ENCODE measurements at places on chromosomes 4 and X.

- ATAC-seq, result no peak
Observed at GRCh38 chr4:102560571-102561341, 59.6 kb downstream of the NFKB1 start.

DNA sequence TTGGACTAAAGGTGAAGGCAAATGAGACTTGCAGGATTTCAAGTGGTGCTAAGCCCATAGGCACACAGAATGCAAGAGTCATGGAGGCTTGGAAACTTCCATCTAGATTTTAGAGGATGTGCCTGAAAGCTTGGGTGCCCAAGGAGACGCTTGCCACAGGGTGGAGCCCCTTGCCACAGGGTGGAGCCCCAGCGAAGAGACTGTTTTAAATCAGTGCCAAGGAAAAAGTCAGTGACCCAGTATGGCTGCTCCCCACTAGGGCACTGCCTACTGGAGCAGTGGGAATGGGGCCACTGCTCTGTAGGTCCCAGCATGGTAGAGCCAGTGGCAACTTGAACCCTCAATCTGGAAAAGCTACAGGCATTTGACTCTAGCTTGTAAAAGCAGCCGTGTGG is 794.2 kb upstream of the LCORL start:
- no peak for ATAC-seq

GRCh38 chrX:119186763-119187162 is 49.3 kb upstream of the PGRMC1 start:
- no peak for ATAC-seq

DNA sequence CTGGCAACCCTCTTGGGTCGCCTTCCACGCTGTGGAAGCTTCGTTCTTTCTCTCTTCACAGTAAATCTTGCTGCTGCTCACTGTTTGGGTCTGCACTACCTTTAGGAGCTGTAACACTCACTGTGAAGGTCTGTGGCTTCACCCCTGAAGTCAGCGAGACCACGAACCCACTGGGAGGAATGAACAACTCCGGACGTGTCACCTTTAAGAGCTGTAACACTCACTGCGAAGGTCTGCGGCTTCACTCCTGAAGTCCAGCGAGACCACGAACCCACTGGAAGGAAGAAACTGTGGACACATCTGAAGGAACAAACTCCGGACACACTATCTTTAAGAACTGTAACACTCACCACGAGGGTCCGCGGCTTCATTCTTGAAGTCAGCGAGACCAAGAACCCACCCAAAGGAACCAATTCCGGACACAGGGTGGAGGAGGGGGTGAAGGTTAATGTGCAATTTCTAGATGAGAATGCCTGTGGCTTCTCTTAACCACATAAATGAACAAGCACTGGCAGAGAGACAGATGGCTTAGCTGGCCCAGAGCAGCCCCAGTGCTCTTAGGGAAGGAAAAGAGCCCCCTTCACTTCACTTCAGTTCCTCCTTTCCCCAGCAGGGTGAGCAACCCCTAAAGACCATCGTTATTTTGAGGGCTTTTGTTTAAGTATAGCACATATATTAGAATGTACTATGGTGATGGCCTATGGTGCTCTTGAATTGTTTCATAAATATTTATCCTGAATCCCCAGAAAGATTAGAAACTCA is 73.0 kb downstream of the LUZP4 start:
- no peak for ATAC-seq

DNA sequence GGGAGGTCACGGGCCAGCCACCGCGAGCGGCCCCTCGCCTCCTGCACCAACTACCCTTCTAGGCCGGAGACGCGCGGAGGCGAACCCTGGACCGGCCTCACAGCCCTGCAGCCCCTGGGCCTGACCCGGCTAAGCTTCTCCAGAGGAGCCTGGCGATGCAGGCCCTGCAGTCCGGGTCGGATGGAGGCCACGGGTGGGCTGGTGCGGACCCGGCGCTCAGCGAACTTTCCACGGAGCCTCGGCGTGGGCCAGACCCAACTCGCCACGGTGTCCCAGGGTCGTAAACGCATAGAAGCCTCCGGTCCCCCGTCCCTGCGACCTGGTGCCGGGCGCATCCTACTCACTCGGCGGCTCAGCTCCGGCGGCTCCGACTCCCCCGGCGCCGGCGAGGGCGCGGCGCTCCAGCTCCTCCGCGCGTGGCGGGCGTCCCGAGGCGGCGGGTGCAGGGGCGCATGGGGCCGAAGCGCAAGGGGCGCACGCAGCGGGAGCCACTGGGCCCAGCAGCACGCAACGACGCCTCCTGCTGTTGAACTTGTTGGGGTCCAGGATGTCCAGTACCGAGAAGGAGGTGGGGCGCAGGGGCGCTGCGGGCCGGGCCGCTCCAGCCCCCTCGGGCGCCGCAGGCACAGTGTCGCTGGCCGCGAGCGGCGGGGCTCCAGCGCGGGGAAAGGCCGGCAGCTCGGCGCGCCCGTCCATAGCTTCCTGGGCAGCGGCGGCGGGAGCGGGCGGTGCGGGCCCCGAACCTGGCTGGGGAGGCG is 427 bp downstream of the NKX1-1 start:
- no peak for ATAC-seq

- ATAC-seq, result no peak
Observed at GRCh38 chrX:13404364-13404763, 84.5 kb upstream of the ATXN3L start.

DNA sequence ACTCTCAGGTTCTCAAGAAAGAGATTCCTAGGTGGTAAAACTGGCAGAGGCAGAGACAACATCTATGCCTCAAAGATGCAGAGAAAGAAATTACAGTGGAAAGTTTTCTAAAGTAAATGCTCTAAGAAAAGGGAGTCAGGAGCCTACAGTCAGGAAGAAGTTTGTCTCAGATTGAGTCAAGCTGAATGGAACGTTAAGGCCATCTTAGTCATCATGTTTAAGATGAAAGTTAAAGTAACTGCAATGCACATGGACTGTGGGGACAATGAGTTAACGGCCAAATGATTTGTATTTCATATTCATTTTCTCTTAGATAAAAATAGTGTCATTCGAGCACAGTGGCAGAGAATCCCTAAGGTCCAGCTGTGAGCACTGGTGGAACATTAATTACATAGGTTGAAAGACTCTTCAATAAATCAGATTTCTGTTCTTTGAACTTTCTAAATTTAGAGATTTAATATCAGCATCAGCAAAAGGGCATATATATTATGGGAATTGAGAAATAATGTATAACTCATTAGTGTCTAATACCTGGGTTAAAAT is 384.6 kb downstream of the DTHD1 start:
- ATAC-seq, result no peak

- ATAC-seq, result no peak
Observed at GRCh38 chr4:67762086-67762485, 7.9 kb upstream of the GNRHR start.

DNA sequence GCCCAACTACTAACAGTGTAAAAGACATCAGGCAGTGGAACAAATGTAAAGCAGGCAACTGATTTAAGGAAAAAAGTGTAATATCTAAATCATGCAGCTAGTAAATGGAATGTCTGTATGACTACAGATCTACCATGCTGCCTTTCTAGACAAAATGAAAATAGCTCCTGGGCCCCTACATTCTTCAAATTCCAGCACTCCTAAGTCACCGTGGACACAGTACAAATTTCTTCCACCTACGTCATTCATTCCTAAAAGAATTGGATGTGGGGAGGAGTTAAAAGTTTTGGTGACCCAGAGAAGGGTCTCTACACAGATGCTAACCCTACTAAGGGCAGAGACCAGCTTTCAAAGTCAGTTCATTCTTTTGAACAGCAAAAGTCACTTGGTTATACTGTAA is 137.2 kb upstream of the ARHGEF9 start:
- ATAC-seq, result peak; percentile 47

- no peak for ATAC-seq
Observed at GRCh38 chrX:105267167-105267566, 46.7 kb upstream of the TEX13A start.

- ATAC-seq, result no peak
Observed at GRCh38 chr4:40858962-40859361, 109.2 kb downstream of the NSUN7 start.
